ENCODE measurements at places on chromosomes 5 and 9.

GRCh38 chr5:172111852-172112225 is 76.2 kb downstream of the STK10 start:
- no peak for DNase-seq

DNA sequence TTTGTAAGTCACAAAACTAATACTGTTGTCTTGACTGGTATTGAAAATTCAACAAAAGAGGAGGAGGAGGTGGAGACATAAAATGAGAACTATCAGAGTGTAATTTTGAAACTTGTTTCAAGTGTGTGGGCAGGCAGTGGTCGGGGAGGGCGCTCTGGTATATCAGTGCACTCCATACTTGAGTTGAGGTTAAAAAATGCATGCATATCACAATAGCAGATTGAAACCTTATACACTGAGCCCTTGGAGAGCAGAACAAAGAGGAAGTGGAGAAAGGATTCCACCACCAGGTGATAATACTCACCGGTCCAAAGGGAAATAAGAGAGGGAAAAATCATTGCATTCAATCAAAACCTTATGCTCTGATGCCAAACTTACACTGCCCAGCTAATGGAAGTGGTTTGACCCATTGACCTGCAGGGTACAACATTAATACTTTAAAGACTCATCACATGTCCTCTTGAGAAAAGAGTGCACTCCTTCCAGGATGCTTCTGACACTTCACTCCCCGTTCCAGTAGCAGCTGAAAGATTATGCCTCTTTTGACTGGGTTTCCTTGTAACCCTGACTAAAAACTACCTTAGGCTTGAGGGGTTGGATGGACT is 79.5 kb upstream of the FAM169A start:
- no peak for DNase-seq

DNA sequence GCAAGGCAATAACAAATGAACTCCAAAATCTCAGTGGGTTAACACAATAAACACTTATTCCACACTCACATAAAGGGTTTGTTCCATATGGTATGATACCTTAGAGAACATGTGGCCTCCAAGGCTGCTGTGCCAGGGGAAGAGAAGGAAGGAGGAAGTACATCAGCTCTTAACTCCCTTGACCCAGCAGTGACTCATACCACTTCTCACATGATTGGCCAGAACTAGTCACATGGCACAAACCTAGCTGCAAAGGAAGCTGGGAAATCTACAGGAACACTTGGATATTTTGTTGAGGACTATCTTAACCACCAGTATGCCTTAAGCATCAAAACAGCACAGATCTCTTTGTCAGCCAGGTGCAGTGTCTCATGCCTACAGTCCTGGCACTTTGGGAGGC is 99.3 kb downstream of the SLIT3 start:
- DNase-seq = no peak

DNA sequence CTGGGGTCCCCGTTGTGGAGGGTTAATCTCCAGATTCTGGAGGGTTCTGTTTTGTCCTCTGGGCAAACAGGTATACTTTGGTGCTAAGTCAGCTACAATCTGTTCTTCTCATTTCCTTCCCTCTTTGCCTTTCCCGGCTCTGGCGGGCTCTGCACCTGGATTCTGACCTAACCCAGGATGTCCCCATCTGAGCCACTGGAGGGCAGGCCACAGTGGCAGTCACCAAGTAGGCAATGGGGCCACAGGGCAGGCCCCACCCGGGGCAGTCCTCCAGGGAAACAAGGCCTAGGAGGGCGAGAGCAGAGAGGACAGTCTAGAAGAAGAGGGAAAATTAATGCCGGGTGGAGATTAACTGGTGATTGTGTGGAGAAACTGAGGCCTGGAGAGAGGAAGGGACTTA is 40.4 kb upstream of the HRH2 start:
- DNase-seq = no peak

GRCh38 chr5:112691758-112692157 is 45.9 kb upstream of the APC start:
- DNase-seq = peak; percentile 12

DNA sequence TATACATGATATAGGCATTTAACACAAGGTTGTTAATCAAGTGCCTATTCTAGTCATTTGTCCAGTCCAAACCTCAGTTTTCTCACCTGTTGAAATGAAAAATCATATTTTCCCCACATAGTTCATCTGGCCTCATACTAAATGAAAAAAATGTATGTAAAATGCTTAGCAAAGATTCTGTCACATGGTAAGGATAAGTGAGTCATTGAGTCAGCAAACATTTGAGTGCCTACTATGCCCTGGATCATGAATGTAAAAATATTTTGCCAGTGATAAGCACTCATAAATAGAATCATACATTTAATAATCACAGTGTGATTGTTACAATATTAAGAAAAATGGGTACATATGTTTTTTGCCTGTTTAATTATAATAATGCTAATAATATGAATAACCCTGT is 181.2 kb upstream of the PAPPA start:
- no peak for DNase-seq

DNA sequence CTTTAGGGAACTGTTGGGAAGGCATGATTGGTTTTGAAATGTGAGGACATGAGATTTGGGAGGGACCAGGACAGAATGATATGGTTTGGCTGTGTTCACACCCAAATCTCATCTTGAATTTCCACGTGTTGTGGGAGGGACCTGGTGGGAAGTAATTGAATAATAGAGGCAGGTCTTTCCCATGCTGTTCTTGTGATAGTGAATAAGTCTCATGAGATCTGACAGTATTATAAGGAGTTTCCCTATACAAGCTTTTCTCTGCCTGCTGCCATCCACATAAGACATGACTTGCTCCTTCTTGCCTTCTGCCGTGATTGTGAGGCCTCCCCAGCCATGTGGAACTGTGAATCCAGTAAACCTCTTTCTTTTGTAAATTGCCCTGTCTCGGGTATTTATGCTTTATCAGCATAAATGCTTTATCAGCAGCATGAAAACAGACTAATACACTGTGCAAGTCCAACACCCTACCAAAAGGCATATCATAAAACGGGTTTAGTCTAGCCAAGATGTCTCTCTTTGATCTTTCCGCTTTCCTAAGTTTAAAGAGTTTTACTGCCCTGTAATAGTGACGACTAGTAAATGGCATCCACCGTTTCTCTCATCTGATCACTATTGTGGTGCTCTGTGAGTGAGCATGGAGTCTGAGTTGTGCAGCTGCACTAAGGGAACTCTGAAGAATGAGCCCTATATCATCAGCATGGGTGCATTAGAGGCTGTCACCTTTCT is 12.9 kb upstream of the ZNF782 start:
- DNase-seq = no peak

DNA sequence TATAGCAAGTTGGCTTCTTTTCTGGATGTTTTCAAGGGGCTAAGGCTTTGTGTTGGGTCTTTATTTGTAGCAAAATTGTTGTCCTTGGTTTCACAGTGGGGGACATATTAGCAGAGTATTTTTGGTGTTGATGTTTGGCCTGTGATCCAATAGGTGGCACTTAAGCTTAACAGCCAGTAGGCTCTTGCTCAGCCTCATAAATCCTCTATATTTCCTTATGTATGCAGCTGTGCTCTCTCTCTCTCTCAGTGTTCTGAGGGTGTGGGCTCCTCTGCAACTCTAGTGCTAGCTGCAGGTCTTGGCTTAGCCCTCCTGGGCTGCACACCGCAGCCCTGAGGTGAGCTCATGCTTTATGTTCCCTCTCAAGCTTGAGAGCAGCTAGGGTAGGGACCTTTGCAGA is 195.0 kb upstream of the GHR start:
- no peak for DNase-seq

- no peak for DNase-seq
Measured at GRCh38 chr5:11289733-11290132, 528.7 kb upstream of the DAP start.

GRCh38 chr5:42756606-42757601 is at the start of gene CCDC152:
TSS of gene CCDC152 (plus strand) at chr5:42756818. CDS start at chr5:42759122, 2,304 bp downstream.
- DNase-seq = peak; percentile 40

- no peak for DNase-seq
Measured at GRCh38 chr9:131620764-131621520, 75.6 kb downstream of the PRRT1B start.

GRCh38 chr5:56350597-56351170 is 117.6 kb upstream of the ANKRD55 start:
- DNase-seq = no peak

DNA sequence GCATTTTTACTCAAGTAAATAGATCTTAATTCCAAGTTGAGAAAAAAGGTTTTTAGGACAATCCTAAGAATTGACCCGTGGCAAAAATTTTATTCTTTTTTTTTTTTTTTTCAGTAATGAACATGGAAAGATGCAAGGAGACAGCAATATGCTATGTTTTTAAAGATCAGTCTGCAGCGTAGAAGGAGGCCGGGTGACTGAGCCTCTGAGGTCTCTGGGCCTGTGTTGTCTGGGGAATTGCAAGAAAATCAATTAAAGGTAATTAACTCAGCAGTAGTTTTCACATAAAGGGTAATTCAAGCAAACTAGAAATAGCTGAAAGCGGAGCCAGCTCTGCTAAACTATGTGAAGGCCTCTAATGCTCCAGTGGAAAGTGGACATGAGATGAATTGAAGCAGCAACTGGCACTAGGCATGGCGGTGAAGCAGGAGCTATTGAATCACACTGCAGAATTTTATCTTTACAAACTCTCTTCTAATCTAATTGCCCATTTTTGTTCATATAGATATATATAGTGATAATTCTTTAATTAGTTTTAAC is 285.2 kb upstream of the ITGA1 start:
- no peak for DNase-seq

DNA sequence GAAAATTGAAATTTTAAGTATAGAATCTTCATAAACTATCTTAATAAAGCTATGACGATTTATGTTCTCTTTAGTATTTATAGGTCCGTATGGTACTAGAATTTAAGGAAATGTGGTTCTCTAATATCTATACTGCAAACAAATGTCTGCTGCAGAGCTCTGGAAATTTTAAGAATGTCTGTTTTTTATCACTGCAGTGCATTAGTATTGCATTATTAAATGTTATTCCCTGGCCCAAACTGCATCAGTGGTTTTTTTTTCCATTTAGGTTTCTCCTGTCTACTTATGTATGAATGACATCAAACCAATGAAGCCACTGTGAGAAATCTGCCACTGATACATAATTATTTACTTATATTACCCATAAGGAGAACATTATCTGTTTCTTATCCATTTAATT is 211.4 kb upstream of the CD180 start:
- DNase-seq = no peak

- no peak for DNase-seq
Measured at GRCh38 chr9:91391818-91392217, 30.1 kb upstream of the AUH start.

DNA sequence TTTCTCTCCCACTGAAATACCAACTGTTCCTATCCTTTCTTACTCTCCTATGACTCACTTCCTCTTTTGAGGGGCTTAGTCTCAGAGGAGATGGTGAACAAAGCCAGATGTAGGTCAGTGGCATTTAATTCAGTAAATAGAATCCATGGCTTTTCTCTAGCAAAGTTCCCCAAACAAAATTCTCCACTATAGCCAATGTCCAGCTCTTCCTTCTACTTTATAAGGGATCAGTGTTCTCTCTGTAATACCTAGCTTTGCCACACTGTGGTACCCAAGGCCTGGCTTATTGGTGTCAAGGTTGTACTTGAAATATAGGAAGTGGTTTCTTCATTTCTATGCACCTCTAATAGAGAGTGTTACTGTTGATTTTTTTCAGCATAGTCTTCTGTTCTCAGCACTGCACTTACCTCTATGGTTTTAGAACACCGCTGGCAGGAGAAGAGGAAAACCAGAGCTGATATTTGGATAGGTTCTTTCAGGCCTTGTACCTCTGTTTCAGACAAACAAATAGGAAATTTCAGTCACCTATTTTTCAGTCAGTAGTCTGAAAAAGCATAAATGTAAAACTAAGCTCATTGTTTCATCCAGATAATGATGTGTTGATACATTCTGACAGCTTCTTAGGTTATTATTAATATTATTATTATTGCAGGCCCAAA is 40.6 kb upstream of the ITGA2 start:
- DNase-seq = peak; percentile 50

DNA sequence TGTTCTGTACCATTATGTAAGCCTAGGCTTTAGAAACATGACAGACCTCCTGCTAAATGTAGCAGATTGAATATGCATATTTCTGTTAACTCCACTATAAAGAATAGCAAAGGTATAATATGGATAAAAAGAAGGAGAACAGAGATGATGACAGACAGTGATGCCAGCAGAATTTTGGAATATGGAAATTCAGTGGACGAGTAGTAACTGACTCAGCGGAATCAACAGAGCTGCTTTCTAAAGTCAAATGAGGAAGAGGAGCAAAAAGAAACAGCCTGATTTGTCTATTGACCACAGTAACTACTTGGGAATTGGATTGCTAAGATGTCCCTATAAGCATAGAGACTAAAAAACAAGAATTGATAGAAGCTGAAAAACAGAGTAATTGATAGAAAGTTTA is 8.0 kb downstream of the GPR21 start:
- no peak for DNase-seq

- DNase-seq = no peak
Measured at GRCh38 chr5:31120642-31120948, 72.9 kb upstream of the CDH6 start.

DNA sequence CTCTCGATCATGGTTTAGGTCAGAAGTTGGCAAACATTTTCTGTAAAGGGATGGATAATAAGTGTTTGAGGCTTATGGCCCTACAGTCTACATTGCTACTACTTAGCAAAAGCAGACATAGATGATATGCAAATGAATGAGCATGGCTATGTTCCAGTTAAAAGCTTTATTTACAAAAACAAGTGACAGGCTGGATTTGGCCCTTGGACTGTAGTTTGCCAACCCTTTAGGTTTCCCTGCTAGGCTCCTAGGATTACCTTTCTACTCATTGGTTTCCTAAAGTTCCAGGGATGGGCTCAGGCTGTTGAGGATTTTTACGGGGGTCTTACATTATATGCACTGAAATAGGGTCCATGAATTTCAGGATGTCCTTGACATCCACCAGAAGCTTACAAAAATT is 57.5 kb downstream of the GPR21 start:
- no peak for DNase-seq

GRCh38 chr5:84564321-84565075 is 179.8 kb upstream of the EDIL3 start:
- no peak for DNase-seq

- no peak for DNase-seq
Measured at GRCh38 chr9:124392871-124393460, 22.3 kb downstream of the PSMB7 start.

GRCh38 chr9:81609782-81610739 is 79.3 kb downstream of the TLE1 start:
- DNase-seq = no peak

- DNase-seq = no peak
Measured at GRCh38 chr9:86600977-86601376, 246.8 kb upstream of the TUT7 start.

- DNase-seq = no peak
Measured at GRCh38 chr9:114238472-114238871, 83.1 kb downstream of the COL27A1 start.

DNA sequence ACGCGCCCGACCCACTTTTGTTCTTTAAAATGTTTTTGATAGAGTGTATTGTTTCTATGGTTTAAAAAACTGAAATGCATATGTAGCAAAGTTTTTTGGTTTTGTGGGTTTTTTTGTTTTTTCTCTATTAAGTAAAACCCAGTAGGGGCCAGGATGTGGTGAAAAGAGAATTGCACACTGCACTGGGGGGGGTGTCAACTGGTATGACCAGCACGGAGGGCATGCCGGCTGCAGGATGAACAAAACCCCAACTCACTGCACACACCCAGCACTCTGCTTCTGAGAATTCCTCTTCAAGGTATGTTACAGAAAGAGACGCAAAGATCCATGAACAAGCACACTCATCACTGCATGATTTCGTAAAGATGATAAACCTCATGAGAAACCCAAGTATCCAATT is 75.0 kb downstream of the STK10 start:
- peak; percentile 76 for DNase-seq

All from effector memory CD8-positive, alpha-beta T cell (primary cell).